ENCODE measurements at places on chromosomes 6 and 20. TPM values are rescaled to one million over a fixed set of nuclear protein-coding genes. Genes with fewer than 3 reads are reported as not detected.

The PHACTR1 gene
- total RNA-seq = 13.8 TPM

The LY6G6C gene
- total RNA-seq = not detected

The MARCKS gene
- total RNA-seq = 149 TPM

The AHI1 gene
- total RNA-seq = 40.1 TPM

The GTF2H4 gene
- 48.3 TPM for total RNA-seq

The R3HDML gene
- not detected for total RNA-seq

The ENPP4 gene
- 16.8 TPM for total RNA-seq

The TP53INP2 gene
- total RNA-seq = 6.4 TPM

The RFX6 gene
- not detected for total RNA-seq
